Stimulated activated CD4-positive, alpha-beta T cell treated with anti-CD3 and anti-CD28 coated beads, Interleukin-4, amount 100 ng/mL, for 1 hour (primary cell): ENCODE measurements at places on chromosomes 7 and 10.

DNA sequence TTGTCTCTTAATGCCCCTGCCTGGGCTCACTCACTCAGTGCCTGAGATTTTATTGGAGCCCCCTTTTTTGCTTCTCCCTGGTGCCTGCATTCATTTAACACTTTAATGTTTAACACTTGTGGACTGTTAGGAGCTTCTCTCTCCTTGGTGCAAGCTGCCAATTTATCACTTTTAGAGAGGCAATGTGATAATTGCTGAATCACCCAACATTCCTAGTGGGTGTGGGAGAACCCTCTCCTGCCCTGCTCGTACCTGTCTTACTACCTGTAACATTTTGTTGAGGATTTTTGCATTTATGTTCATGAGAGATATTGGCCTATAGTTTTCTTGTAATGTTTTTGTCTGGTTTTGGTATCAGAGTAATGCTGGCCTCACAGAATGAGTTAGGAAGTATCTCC, 13.2 kb downstream of the STAM start:
- DNase-seq, result no peak

DNA sequence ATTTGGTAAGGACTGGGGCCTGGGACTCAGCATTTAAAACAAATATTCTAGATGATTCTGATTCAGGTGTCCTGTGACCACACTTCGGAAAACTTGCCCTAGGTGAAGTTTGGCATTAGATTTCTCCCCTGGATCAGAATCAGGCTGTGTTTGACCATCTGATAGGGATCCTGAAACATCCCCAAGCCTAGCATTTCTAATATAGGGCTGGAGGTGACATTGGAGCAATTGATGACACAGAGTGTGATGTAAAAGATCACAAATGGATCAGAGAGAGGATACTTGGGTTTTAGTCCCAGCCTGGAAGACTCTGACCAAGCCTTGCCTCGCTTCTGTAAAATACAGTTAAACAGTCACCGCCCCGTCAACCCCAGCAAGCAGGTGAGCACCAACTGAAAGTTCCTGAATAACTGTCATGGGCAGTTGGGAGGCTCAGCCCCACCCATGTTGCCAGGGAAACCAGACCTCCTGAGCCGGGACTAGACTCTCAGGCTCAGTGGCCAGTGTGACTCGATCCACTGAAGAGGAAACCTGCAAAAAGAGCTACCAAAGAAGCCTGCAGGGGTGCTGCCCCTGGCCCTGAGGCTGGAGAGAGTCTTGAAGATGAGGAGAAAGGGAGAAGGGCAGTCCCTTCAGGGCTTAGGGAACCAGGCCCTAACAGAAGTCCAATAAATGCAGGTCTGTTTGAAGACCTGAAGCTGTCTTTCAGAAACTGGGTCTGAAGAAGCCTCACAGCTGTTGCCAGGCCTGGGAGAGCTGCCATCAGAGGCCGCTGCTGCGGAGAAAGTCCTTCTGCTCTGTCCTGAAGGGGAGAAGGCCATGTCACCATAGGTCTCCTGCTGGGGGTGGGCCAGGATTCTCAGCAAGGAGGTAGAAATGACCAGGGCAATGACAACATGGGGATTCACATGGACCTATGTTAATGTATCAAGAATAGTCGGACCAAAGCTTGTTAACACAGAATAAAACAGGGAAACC, 126.1 kb upstream of the KCNMA1 start:
- no peak for DNase-seq

DNA sequence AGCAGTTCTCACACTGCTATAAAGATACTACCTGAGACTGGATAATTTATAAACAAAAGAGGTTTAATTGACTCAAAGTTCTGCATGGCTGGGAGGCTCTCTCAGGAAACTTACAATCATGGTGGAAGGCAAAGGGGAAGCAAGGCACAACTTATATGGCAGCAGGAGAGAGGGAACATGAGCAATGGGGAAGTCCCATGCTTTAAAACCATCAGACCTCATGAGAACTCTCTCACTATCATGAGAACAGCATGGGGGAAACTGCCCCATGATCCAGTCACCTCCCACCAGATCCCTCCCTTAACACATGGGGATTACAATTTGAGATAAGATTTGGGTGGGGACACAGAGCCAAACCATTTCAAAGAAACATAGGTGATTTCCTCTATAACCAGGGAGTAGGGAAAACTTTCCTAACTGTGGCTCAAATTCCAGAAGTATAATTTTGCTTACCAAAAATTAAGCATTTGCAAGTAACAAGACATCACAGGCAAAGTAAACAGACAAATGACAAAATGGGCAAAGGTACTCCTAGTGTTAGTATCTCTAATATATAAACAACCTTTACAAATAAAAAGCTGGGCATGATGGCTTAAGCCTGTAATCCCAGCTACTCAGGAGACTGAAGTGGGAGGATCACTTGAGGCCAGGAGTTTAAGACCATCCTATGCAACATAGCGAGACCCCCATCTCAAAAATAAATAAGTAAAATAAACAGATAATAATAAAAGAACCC, 88.0 kb downstream of the KBTBD2 start:
- no peak for DNase-seq

DNA sequence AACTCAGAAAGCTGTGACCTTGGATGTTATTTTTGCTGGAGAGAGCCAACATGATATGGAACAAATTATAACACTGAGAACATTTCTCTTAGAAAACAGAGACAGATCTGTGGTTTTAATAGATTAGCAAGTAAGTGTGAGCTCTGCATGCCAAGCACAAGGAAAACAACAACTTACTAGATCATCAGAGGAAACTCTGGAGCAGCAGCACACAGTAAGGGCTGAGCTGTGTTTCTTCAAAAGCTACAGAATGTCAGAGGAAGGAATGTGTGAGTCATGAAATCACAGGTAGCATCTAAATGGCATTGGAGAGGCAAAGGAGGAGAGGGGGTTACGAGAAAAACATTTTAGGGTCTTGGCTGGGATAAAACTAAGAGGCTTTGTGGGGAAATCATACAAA, 283.4 kb upstream of the FZD8 start:
- DNase-seq, result no peak

- DNase-seq, result no peak
Observed at GRCh38 chr7:47034180-47034579, 547.7 kb downstream of the TNS3 start.

GRCh38 chr10:116785867-116786266, 43.5 kb upstream of the HSPA12A start:
- DNase-seq, result no peak

DNA sequence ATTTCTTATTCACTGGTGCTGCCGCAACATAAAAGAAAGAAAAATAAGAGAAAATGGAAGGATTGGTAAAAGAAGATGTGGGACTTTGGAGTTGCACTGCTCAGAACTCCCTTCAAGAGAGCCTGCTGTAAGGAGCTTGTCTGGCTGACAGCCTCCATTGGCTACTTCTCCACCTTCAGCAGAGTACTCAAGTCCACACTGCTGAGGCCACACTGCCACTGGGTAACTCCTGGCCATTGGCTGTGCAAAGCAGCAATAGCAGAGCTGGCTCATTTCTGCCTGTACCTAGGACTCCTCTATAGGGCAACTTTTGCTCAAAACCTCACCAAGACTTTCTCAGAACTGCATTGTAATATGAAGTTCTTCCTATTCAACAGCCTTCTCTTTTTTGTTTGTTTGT, 38.7 kb upstream of the PCLO start:
- DNase-seq, result no peak

DNA sequence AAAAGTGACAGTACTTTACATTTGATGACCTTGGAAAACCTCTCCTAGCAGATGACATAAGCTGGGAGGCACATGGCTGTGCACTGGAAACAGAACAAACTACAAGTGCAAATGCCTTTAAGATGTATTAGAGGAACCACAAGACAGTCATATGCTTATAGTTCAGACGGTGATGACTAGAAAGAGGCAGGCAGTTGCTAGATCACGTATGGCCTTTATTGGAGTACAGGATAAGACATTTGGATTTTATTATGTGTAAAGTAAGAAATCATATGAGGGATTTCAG, 290.0 kb downstream of the SORCS1 start:
- no peak for DNase-seq

GRCh38 chr10:109933984-109934565, 10.8 kb upstream of the XPNPEP1 start:
- no peak for DNase-seq

- no peak for DNase-seq
Observed at GRCh38 chr10:87664276-87664701, 4.6 kb downstream of the PAPSS2 start.

DNA sequence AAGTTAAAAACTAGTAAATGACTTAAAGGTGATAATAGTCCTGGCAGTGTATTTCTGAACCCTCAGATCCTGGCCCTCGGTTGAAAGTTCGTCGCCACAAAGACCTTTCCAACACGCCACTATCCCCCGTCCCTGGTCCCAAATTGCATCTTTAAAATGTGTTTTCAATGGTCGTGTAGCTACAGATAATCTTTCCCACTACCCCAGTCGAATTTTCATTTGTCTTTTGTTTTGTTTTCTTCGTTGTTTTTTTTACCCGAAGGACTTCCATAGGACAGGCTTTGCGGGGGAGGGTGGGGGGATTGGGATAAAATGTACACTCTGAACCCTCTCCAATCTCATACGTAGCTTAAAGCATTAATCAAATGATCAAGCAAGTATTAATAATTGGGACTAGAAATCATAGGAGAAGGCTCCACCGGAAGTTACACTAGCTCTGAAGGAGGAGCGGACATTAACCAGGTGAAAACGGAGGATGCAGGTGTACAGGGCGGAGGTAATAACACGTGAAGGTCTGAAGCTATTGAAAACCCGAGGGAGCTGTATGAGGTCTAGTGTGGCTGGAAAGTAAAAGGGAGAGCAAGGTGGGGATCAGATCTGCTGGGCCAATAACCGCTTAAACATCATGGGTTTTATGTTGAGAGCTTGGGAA, 32.8 kb upstream of the PHF14 start:
- peak; percentile 3 for DNase-seq

GRCh38 chr7:103689255-103689654, 243.2 kb upstream of the SLC26A5 start:
- no peak for DNase-seq

DNA sequence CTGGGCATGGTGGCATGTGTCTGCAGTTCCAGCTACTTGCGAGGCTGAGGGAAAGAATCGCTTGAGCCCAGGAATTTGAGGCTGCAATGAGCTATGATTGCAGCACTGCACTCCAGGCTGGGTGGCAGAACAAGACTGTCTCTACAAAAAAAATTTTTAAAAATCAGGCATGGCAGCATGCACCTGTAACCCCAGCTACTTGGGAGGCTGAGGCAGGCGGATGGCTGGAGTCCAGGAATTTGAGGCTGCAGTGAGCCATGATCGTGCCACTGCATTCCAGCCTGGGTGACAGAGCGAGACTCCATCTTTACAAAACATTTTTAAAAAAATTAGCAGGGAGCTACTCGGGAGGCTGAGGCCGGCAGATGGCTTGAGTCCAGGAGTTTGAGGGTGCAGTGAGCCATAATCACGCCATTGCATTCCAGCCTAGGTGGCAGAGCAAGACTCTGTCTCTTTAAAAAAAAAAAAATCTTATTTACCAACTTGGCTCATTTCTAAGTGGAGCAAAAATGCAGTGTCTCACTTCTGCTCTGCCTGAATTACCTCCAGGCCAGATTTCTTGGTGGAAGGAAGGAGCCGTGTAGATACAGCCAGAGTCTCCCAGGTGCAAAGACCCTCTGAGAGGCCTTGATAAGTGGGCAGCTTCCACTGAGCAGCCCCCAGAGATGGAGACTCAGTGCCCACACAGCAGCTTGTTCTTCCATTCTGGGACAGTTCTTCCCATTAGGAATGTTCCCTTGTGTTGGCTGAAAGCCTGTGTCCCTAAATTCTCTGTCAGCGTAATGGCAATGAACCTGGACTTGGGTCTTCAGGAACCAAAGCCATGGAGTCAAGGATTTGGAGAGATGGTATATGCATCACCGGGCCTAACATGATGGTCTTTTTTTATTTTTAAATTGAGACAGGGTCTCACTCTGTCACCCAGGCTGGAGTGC, 30.0 kb downstream of the GTF2IRD1 start:
- no peak for DNase-seq

DNA sequence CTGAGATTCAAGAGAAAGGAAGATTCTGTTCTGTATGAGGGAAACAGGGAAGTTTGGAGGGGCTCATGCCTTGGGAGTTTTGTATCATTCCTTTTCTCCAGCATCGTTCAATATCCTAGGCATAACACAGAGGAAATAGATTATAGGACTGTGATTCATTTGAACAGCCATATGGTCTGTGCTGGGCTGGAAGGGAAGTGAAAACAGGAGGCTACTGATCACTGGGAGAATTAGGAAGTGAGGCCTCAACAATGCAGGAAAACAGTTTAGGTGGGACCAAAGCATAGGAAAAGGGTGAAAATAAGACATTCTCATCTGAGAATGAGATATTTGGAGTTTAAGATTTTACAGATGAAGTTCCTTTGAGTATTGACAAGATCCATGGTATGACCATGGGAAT, 70.7 kb upstream of the MKX start:
- DNase-seq, result no peak

GRCh38 chr7:22787951-22788350, 34.7 kb downstream of the TOMM7 start:
- DNase-seq, result no peak

GRCh38 chr7:139619367-139619657, 95.8 kb downstream of the CLEC2L start:
- DNase-seq, result no peak

DNA sequence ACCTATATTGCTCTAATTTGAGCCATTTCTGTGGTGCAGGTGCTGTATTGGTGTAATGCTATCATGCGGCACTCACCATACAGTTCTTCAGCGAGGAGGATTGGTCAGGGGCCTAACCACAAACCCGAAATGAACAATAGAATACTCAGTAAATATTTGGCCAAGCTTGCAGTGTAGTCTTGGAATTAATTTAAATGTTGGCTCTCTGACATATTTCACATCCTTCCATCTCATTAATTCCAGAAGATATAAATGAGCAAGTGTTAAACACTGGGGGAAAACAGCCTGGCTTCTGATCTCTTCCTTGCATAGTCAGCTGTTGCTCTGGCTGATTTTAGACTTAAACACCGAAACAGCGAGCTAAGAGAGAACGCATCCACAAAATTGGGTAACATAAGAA, 663.1 kb upstream of the GHITM start:
- DNase-seq, result no peak

DNA sequence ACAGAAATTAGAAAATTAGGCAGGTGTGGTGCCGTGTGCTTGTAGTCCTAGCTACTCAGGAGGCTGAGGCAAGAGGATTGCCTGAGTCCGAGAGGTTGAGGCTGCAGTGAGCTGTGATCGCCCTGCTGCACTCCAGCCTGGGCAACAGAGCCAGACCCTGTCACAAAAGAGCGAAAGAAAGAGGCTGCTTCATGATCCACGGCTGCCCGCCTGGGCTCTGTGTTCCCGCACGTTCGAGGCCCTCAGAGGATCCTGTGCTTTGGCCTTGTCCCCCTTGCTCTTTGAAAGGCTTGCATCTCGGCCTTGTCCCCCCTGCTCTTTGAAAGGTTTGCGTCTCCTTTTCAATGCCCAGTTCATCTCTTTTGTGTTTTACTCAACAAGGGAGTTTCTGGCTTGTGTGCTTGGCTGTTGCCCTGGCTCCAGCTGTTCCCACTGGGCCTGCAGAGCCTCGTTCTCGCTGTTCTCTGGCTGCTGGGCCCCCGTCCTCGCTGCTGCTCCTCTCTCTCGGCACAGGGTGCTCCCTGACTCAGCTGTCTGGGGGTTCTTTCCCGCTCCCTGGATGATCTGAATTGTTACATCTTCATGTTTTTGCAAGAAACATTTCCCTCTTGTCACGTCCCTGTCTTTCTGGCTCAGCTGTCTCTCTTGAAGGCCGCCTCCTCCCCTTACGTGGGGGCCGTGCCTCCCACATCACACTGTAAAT, 45.1 kb upstream of the INPP5A start:
- DNase-seq, result no peak

GRCh38 chr7:131859147-131859821, 302.9 kb upstream of the PODXL start:
- DNase-seq, result peak; percentile 50

GRCh38 chr7:150939052-150939451, 39.1 kb downstream of the KCNH2 start:
- no peak for DNase-seq
